Peyer's patch (tissue), 4 donors: ENCODE measurements at places on chromosomes 5 and 9. TPM values are rescaled to one million over a fixed set of nuclear protein-coding genes. Genes with fewer than 3 reads are reported as not detected.
A peak's percentile ranks its signal among the peaks of the same experiment; 100 is the strongest.

EQTN gene
- 2.3 TPM for total RNA-seq

PCDH12 gene
- total RNA-seq = 1.3 TPM

DNA sequence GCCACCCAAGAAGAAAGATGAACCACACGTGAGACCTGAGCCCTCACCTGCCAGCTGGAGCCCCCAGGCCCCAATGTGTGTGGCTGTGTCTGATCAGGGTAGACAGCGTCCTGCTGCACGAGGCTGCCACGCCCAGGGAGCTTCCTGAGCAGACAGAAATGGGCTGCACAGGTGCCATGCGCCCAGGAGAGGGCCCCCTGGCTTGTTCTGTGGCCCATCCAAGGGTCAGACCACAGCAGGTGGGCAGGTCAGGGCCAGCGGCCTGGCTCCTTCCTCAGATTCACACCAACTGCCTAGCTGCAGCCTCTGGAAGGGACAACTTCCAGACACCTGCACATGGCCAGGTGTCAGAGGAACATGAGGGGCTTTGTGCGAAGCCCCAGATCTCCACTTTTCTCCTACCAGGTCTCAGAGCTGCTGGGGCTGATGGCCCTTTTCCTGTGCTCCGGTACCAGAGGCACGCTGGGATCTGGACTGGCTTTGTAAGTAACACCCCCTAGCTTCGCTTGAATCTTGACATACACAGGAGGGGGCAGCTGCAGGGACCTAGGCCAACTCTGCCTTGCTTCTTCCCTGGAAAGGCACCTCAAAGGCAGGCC, 10.8 kb downstream of the SARDH start:
- peak; percentile 59 for DNase-seq
- no peaks in the 10 kb centered on the region for H3K4me1 ChIP-seq
- H3K4me3 ChIP-seq = no peak overlapping the region
- H3K36me3 ChIP-seq = no peaks in the 10 kb centered on the region
- no peaks in the 10 kb centered on the region for H3K27me3 ChIP-seq

- no peaks in the 10 kb centered on the region for H3K4me1 ChIP-seq
- H3K4me3 ChIP-seq = no peak overlapping the region
- H3K27ac ChIP-seq = no peak overlapping the region
- peaks cover 9% of the 10 kb centered on the region for H3K36me3 ChIP-seq
- H3K27me3 ChIP-seq = no peaks in the 10 kb centered on the region
- no peak for DNase-seq
These were observed 121.3 kb downstream of the RASGRF2 start for GRCh38 chr5:81081461-81081835.

DNA sequence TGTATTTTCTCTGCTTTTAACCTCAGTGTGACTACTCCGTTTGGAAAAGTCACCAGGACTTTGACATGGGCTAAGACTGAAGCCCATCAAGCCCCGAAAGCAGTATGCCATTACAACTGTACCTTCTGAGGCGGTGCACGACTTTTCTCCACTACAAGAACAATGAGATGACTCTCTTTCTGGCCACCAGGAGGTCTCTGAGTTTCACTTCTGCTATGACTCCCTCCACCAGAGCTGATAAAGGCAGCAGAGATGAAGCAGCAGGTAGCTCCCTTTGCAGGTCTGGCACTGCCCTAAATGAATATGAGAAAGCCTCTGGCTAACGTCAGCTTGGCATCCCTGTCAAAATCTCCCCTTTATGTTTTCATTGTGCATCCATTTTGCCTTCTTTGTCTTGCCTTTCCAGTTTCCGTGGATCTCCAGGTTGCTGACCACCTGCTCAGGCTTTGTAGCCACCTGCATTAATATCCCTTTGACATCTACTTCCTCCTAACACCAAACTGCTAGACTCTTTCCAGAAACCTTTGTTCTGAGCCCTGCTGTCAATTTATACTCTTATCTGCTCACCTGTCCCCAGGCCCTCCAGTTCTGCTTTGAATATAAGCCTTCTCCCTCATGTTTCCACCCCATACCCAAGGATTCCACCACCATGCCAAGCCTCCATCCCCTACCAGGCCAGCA, 221.7 kb downstream of the ZNF608 start:
- H3K4me3 ChIP-seq = no peak overlapping the region
- no peak overlapping the region for H3K27ac ChIP-seq
- H3K36me3 ChIP-seq = no peaks in the 10 kb centered on the region
- no peak for DNase-seq

GRCh38 chr9:134730011-134730760, 88.6 kb downstream of the COL5A1 start:
- H3K36me3 ChIP-seq = no peaks in the 10 kb centered on the region
- no peak overlapping the region for H3K4me3 ChIP-seq
- no peaks in the 10 kb centered on the region for H3K4me1 ChIP-seq
- no peaks in the 10 kb centered on the region for H3K27me3 ChIP-seq

- H3K36me3 ChIP-seq = no peaks in the 10 kb centered on the region
- no peaks in the 10 kb centered on the region for H3K27me3 ChIP-seq
- H3K27ac ChIP-seq = no peak overlapping the region
These were observed 16.1 kb upstream of the ZNF462 start for GRCh38 chr9:106846857-106847256.
